Dermis blood vessel endothelial cell (primary cell): ENCODE measurements at places on chromosomes 7 and 10.

- DNase-seq: no peak
Observed at GRCh38 chr10:48305905-48306264, 592 bp upstream of the MAPK8 start.

DNA sequence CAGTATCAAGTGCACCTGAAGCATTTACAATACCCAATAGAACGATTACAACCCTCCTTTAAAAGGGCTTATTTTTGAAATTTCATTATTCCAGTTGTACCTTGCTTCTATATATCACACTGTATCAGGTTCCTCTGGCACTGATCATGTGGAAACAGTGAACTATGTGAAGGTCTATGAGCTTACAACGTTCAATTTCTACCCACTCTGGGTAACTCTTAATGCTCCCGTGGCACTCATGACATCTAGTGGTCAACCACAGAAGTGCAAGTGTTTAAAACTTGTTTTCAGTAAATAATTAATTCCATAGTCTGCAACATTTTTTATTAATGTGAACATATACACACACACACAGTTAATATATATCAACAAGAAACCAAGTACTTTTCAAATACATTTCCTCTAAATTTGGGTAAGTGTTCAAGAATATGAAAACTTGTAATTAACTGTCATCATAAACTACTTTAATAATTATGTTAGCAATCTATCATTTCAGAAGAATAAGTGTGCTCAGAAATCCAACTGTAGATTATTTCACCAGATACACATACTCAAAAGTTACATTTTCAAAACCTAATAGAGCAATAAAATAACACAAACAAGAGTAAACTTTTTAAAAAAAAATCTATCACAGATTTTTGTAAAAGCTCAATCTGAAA, 61.0 kb downstream of the MPP7 start:
- DNase-seq: peak; percentile 82

DNA sequence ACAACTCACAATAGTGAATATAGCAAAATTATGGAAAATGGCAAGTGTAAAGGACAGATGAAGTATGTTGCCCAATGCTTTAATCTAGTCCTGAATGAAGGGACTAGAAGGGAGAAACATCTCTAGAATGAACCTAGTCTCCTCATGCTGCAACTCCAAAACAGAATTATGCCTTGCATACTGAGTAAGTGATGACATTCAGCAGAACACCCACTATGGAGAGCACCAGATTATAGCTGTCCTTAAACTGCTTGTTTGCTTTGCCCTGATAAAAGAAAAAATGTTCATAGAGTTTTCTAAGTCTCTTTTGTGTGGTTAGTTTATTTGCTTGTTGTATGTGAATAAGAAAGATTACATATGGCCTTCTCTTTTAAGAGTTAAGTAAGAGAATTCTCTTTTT, 7.8 kb upstream of the HGF start:
- DNase-seq: no peak

DNA sequence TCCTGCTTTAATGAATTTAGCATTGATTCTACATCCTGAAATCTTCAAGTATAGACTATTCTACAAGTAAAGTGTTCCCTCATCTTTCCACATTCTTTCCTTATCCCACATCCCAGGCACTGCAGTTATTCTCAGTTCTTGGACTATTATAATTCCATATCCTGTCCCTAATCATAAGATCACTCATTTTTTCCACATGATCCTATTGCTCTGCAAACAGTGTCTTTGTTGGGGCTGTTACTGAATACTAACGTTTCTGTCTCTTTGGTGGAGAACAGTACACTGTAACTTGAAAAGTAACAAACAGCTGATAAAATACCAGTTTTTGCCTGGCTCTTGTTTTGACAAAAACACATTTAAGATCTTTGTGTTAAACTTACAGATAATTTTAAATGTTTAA, 769.9 kb downstream of the MAGI2 start:
- DNase-seq: no peak

- peak; percentile 81 for DNase-seq
Observed at GRCh38 chr10:3192856-3193635, 20.5 kb upstream of the PITRM1 start.
